ENCODE measurements at places on chromosomes 7 and 10.

GRCh38 chr10:24952143-24952706 is at the start of gene PRTFDC1:
Gene PRTFDC1 (minus strand): TSS chr10:24952606. CDS start chr10:24952575, 31 bp downstream.
- DNase-seq: no peak

DNA sequence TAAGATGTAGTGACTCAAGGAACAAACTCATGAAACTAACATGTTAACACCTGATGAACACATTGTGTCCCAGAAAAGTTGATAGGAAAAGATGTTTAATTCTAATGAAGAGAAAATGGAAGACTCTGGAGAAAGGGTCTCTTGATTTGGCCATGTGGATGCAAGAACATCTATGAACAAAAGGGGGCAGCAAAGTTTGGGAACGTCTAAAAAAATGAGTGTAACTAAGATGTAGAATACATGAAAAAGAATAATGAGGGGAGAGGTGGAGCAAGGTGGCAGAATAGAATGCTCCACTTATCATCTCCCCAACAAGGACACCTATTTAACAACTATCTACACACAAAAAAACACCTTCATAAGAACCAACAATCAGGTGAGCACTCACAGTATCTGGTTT is 805.1 kb downstream of the TNS3 start:
- no peak for DNase-seq

DNA sequence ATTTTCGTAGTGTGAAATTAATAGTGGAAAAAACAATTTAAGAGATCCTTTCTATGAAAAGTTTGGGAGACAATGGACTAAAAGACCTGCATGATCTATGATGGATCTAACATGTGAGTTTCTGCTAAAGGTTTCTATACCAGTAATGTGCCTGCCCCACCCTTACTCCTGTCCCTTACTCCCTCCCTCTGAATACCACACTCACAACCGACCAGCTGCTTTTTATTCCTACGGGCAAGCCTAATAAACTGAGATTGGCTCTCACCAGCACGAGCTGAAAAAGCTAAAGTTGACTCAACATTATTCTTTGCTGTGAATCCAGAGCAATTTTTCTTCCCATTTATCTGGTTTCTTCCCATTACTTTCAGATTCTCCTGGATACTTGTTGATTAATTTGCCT is 17.8 kb upstream of the REEP3 start:
- no peak for DNase-seq

- no peak for DNase-seq
Observed at GRCh38 chr10:101120520-101120883, 10.6 kb upstream of the TLX1 start.

GRCh38 chr7:4042402-4043045 is 639.6 kb upstream of the FOXK1 start:
- no peak for DNase-seq

Measured in fibroblast of skin of left quadriceps (primary cell).